Cardiac septum (tissue), 1 donor: ENCODE measurements at places on chromosomes 4 and X. TPM values are rescaled to one million over a fixed set of nuclear protein-coding genes. Genes with fewer than 3 reads are reported as not detected.

Gene SPIN4
- 1.6 TPM for total RNA-seq

- no peak for DNase-seq
Measured at GRCh38 chr4:42483426-42484379, 86.4 kb downstream of the SHISA3 start.

DNA sequence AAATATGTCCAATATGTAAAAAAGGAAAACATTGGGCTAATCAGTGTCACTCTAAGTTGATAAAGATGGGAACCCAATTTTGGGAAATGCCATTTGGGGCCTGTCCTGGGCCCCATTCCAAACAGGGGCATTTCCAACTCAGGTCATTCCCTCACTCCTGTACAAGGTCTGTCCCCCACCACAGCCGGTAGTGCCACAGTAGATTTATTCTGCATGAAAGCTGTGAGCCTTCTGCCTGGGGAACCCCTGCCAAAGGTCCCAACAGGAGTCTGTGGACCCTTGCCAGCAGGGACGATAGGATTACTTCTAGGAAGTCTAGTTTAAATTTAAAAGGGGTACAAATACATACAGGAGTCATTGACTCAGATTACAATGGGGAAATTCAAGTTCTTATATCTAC, 317.6 kb upstream of the GNPDA2 start:
- DNase-seq: no peak

Gene PAGE4
- total RNA-seq: not detected

- no peak for DNase-seq
Measured at GRCh38 chrX:85309717-85310116, 65.9 kb downstream of the ZNF711 start.

DNA sequence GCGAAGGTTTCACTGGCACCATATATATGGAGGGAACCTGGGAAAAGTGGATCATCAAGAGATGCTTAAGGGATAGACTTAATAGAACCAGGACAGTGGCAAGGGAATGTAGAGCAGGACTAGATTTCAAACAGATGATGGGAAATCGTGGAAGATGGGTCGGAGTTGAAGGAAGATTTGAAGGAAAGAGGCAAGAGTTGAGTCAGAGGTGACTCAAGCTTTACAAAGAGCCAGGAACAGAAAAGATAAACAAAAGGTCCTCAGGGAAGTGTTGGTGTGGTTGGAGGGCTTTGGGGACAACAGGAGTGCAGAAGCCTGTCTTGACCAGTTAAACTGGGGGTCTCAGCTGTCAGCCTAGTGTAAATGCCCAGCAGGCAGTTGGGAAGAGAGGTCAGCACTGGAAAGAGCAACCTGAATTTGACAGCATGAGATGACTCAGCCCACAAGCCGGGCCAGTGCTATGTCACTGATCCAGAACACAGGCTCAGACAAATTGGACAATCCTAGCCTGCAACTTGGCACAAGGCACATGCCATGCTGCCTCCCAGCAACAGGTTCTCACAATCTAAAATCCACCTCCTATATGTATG, 230.5 kb downstream of the IDS start:
- DNase-seq: no peak

DNA sequence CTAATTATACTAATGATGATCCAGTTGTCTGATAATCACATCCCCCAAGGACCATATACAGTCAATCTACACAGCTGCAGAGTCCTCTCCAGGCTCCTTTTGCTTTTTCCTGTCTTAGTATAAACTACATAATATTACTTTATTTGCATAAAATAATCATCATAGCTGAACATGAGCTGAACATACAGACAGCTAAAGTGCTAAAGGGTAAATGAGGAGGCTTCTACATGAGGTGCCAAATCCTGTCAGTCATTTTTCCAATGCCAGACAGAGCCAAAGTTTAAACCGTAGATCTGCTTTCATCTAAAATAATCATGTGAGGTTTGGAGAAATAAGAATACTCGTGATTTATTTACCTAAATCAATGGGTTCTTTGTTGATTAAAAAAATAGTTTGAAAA, 1530.1 kb upstream of the PABPC4L start:
- DNase-seq: no peak

- no peak for DNase-seq
Measured at GRCh38 chrX:38607976-38608375, 46.6 kb downstream of the TSPAN7 start.

Gene CACNA1F
- 0.08 TPM for total RNA-seq

GRCh38 chr4:142826503-142827241, 19.4 kb downstream of the INPP4B start:
- no peak for DNase-seq

Gene UBL4A
- total RNA-seq: 48.4 TPM

DNA sequence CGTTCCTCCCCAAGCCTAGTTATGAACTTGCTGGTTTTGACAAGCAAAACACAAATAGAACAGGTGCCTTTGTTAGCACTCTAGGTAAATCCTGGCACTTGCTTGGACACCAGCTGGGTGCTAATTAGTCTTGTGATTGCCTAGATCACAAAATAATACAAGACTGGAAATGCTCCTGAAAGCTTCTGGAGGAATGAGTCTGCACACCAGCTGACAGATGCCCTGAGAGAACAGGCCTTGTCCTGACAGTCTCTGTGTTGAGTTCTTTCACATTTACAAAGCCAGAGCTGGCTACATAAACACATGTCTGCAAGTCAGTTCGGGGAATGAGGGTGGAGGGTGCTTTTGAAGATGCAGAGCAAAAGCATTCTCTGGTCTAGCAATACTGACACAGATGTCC, 93.8 kb downstream of the ELOVL6 start:
- DNase-seq: no peak

GRCh38 chr4:17164666-17165065, 266.2 kb upstream of the LDB2 start:
- DNase-seq: no peak

Gene EFNB1
- 27.9 TPM for total RNA-seq

- DNase-seq: no peak
Measured at GRCh38 chr4:124018383-124019317, 622.1 kb downstream of the SPRY1 start.

DNA sequence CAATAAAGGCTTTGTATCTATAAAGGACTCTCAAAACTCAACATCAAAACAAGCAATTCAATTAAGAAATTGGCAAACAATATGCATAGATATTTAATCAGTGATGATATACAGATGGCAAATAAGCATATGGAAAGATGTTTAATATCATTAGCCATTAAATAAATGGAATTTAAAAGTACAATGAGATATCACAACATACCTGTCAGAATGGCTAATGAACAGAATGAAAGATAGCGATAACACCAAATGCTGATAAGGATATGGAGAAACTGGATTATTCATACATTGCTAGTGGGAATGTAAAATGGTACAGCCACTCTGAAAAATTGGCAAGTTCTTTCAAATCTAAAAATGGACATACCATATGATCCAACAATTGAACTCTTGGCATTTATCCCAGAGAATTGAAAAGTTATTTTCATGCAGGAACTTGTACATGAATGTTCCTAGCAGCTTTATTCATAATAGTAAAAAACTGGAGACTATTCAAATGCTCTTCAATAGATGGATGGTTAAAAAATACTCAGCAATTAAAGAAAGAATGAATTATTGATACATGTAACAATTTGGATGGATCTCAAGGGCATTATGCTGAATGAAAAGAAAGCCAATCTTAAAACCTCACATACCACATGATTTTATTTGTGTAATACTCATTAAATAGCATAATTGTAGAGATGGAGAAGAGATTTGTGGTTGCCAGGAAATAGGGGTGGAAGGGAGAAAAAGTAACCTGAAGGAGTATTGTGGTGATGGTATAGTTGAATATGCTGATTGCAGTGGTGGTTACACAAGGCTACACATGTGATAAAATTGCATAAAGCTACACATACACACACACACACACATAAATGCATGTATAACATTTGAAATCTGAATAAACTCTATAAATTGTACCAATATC, 45.9 kb upstream of the ALG13 start:
- no peak for DNase-seq

DNA sequence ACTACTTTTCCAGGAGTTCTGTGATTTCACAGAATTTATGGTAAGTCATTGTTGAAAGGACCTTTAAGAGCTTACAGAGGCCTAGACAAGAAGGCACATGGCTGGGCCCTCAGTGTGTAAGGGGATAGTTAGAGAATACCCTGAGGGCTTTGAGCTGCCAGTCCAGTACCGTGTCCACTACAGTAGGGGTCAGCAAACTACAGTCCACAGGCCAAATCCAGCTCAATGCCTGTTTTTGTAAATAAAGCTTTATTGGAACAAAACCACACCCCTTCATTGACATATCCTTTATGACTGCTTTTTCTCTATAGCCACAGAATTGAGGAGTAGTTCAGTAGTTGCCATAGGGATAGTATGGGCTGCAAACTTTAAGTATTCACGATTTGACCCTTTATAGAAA, 176.2 kb downstream of the MID1 start:
- DNase-seq: no peak

GRCh38 chr4:40719008-40719623, 30.6 kb upstream of the NSUN7 start:
- DNase-seq: no peak

GRCh38 chr4:112201915-112202505, 29.6 kb upstream of the AP1AR start:
- no peak for DNase-seq

- DNase-seq: no peak
Measured at GRCh38 chr4:41267997-41268396, 11.3 kb downstream of the UCHL1 start.

Gene VGLL1
- total RNA-seq: not detected

GRCh38 chr4:38145033-38145678, 185.0 kb downstream of the PTTG2 start:
- no peak for DNase-seq

Gene PITX2
- total RNA-seq: 1.0 TPM

GRCh38 chr4:55018521-55018920, 106.9 kb downstream of the KDR start:
- DNase-seq: no peak

DNA sequence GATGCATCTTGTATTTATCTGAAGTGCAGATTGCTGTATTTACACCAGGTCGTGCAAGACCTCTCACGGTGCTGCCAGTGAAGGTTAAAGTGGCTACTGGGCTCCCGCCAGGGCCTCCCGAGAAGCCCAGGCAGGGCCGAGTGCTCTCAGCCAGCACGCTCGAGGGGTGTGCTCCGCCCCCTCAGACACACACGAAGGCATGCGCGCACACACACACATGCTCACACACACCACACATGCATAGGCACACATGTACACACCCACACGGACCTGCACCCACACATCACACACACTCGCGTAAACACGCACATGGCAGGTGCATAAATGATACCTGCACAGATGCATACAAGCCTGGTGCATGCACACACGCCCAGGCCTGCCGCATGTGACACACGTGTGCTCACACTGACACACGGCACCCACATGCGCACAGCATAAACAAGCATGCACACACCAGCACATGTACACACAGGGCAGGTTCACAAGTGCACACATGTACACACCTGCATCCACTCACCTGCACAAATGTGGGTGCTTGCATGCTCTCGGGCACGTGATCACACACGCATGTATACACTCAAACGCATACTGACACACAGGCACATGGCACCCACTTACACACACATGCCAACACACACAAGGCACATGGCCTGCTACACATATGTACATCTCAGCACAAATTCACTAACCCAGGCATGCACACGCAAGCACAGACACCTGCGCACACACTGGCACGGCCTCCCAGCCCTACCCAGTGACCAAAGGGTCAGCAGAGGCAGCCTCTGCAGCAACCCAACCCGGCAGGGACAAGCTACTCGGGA, 71.6 kb downstream of the FAM53A start:
- DNase-seq: no peak

GRCh38 chr4:13240066-13240465, 244.1 kb downstream of the RAB28 start:
- no peak for DNase-seq

DNA sequence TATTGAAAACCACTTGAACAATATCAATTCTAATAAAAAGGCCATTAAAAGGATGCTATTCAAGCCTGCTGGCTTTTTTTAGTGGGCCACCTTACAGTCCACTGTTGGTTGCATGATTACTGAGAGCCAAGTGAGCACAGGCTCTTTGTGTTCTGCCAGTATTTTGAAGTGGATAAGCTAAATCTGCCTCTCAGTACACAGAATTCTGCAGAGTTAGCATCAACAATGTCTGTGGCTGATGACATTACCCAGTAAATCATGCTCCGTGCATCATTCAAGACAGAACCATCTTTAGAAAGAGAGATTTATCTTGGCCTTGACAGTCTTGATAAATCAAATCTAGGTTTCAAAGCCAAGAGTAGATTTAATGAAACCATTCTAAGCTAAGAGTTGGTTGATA, 119.0 kb upstream of the GNPDA2 start:
- no peak for DNase-seq

DNA sequence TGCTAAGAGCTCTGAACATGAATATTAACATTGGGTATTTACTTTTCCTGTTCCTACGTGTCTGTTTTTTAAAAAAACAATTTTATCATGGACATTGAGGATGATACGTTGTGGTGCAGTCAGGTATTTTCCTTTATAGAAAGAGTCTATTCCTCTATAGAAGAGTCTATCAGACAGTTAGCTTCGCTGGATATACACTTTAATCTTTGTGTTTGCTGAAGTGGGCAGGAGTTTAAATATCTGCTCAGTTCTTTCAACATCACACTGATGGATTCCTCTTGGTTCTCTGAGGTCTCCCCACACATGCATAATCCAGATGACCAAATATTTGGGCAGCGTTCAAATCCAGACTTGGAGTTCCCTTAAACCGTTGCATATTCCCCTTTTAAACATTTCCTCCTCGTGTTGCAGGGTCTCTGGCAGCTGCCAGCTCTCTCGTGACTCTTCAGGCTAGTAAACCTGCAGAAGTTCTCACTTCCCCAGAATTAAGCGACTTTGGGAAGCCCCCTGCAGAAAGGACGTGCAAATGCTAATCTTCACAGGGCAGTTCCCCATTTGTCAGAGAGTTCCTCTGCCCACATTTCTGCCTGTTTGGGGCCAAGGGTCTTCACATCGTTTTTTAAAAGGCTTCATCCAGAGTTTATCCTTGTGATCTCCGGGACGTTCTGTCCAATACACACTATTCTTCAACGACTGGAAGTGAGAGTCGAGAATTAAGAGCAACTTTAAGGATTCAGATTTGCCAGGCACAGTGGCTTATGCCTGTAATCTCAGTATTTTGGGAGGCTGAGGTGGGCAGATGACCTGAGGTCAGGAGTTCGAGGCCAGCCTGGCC, 20.5 kb upstream of the DHRSX start:
- DNase-seq: peak; percentile 69

Gene UTP3
- total RNA-seq: 22.8 TPM

Gene SLC25A53
- total RNA-seq: 10.9 TPM

- no peak for DNase-seq
Measured at GRCh38 chrX:4642114-4642513, 928.7 kb upstream of the PRKX start.

GRCh38 chrX:112627206-112627605, 52.5 kb downstream of the LHFPL1 start:
- no peak for DNase-seq

Gene GPC4
- total RNA-seq: 3.6 TPM

Gene HAND2
- total RNA-seq: 161 TPM

GRCh38 chrX:30141966-30142365, 73.4 kb upstream of the MAGEB2 start:
- DNase-seq: no peak

Gene FGF13
- total RNA-seq: 1.2 TPM

GRCh38 chr4:2078584-2078983, 19.5 kb downstream of the NAT8L start:
- peak; percentile 26 for DNase-seq

GRCh38 chrX:71420686-71421085, 54.5 kb downstream of the TAF1 start:
- no peak for DNase-seq

- DNase-seq: no peak
Measured at GRCh38 chr4:8055206-8055605, 103.4 kb downstream of the ABLIM2 start.

Gene AR
- total RNA-seq: 12.7 TPM
